CD4-positive, alpha-beta T cell (primary cell): ENCODE measurements at places on chromosomes 1 and 21. TPM values are rescaled to one million over a fixed set of nuclear protein-coding genes. Genes with fewer than 3 reads are reported as not detected.

FMN2 gene
- not detected for total RNA-seq

- H3K4me3 ChIP-seq = no peak overlapping the region
- no peak for DNase-seq
- no peak overlapping the region for H3K27ac ChIP-seq
- no peaks in the 10 kb centered on the region for H3K4me1 ChIP-seq
- H3K27me3 ChIP-seq = no peaks in the 10 kb centered on the region
- H3K36me3 ChIP-seq = no peaks in the 10 kb centered on the region
Measured at GRCh38 chr1:115225993-115226685, 111.9 kb downstream of the NGF start.

PHC2 gene
- 37.7 TPM for total RNA-seq

DNA sequence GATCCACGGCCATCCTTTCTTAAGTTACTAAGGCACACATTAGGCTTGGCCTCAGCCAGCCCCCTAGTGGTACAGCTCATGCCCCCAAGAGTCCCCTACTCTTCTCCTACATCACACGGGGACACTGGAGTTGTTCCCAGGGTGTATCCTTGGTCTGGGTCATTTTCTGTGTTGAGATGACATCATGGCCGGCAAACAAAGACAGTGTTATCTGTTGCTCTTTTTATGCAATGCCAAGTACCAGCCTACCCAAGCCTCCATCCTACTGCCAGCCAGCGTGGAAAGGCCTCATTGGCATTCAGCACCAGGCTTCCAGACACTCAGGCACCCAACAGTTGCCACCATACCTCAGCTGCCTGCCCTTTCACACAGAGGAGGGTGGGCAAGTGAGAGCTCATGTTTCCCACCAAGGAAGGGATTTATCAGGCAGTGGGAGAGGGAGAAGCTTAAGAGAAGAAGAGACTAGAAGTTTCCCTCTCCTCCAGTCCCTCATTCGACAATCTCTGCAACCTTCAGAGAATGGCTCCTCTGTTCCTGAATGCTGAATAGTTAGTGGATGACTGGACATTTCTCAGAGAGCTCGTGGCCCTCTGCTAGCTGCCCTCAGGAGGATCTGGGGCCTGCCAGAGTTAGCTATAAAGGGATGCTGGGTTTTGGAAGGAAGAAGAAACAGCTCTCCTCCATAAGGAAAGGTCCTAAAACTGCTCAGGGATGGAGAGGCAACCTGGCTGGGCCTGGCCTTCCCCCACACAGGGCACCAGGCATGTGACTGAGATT, 17.7 kb downstream of the CBR1 start:
- no peak overlapping the region for H3K4me3 ChIP-seq
- DNase-seq = no peak
- H3K27ac ChIP-seq = no peak overlapping the region

CASQ1 gene
- not detected for total RNA-seq

LEFTY1 gene
- total RNA-seq = not detected

DNA sequence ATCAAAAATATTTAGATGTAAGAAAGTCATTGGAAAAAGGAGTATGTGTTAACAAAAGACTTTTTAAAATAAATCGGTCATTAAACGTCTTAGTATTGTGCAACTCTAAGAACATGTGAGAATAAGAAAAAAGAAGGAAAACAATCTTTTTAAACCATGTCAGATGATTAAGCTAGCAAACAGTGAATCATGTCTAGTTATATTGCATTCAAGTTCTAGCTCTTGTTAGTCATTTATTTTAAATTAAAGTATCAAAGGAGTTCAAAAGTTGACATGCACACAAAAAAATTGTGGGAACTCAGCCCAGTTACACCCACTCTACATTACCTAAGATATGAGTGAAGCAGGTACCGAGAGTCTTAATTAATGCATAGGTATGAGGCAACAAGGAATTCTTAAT, 9.8 kb downstream of the FRRS1 start:
- H3K36me3 ChIP-seq = no peaks in the 10 kb centered on the region
- H3K4me3 ChIP-seq = no peak overlapping the region
- no peak overlapping the region for H3K27ac ChIP-seq
- H3K4me1 ChIP-seq = no peaks in the 10 kb centered on the region

DNA sequence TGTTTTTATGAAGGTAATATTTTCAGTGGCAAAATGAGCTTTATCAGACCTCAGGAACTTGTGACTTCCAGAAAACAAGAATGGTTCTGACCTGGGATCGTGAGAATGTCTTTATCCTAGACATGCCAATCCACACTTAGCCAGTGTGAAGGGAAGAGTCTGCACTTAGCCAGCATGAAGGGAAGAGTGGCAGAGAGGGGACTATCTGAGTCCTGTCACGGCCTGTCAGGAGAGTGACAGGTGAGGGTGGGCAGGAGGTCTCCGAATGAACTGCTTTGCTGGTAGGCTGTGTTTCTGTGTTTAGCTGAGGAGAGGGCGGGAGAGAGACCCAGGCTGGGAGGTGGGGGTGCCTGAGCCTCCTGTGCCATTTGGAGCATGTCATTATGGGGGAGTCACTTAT, 173.1 kb downstream of the KIF26B start:
- no peaks in the 10 kb centered on the region for H3K4me1 ChIP-seq
- no peak for DNase-seq
- H3K4me3 ChIP-seq = no peak overlapping the region
- no peak overlapping the region for H3K27ac ChIP-seq
- H3K36me3 ChIP-seq = no peaks in the 10 kb centered on the region
- H3K27me3 ChIP-seq = no peaks in the 10 kb centered on the region

- H3K27ac ChIP-seq = no peak overlapping the region
- H3K27me3 ChIP-seq = no peaks in the 10 kb centered on the region
- DNase-seq = no peak
- no peak overlapping the region for H3K4me3 ChIP-seq
Measured at GRCh38 chr1:100219883-100220282, 29.8 kb downstream of the DBT start.

DNA sequence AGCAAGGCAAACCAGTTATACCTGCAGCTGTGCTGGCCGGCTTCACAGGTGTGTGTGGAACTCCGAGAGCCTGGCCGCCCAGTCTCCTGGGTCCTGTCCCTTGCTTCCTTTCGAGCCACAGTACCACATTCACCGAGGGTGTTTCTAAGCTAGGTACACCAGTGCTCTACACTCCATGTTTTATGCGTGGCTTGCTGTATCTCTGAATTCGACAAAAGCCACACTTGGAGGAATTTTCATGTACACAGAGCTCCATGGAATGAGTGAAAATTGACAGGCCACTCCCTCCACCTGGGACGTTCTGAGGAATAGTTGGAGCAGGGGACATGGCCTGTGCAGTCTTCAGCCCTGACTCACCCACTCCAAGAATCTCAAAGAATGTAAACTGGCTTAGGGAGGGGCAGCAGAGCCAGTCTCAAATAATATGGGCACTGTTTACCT, 14.0 kb downstream of the ETS2 start:
- H3K27me3 ChIP-seq = no peaks in the 10 kb centered on the region
- no peak for DNase-seq
- H3K4me1 ChIP-seq = no peaks in the 10 kb centered on the region
- no peak overlapping the region for H3K4me3 ChIP-seq
- H3K36me3 ChIP-seq = peaks cover 88% of the 10 kb centered on the region

DNA sequence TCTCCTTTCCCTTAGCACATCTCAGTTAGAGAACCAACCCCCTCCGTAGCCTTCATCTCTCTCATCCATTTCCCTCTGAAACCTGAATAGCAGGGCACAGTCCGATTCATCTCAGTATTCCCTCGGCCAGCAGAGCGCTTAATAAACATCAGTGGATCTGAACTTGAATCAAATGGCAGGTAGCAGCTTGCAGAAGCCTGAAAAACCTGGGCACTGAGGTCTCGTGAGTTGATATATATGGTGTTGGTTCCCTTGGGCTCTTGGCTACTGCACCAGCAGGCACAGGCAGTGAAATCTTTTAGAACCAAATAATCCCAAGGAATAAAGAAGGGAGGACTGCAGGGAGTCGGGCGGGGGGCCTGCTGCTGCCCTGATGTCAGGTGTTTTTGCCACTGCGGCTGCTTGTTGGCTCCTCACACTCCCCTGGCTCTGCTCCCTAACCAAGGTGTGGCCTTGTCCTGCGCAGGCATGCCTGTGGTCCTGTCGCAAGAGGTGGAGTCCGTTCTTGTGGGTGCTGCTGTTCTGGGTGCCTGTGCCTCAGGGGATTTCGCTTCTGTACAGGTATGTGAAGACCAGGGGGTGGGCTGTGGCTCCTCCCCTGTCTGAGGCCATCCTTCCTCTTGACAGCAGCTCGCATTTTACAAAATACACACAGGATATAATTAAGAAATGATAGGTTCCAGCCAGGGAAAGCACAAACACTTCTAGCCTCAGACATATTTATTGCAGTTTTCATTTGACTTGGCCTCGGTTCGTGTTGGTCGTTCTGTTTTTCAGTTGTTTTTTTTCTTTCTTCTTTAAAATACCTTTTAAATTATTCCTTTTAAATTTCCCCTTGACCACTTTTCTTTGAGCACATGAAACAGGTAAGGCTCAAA, 140.9 kb upstream of the HOOK1 start:
- DNase-seq = no peak
- no peaks in the 10 kb centered on the region for H3K27me3 ChIP-seq
- H3K4me3 ChIP-seq = no peak overlapping the region
- H3K4me1 ChIP-seq = peaks cover 2% of the 10 kb centered on the region
- H3K36me3 ChIP-seq = no peaks in the 10 kb centered on the region

DNA sequence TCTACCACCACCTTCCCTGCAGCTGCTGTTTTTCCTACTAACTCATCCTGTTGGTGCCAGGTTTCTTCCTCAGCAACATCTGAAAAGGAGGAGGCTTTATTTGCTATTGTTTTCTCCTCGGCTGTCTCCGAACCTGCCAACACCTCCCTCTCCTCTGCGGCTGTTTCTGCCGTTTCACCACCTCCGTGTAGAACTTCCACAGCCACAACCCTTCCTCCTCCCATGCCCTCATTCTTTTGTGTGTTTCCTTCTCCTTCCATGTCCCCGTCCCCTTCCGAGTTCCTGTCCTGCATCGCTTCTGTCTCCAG, 59.0 kb upstream of the LRRC53 start:
- H3K4me3 ChIP-seq = no peak overlapping the region
- H3K27me3 ChIP-seq = no peaks in the 10 kb centered on the region
- no peak overlapping the region for H3K27ac ChIP-seq
- no peak for DNase-seq

GRCh38 chr1:112546076-112546475, 37.3 kb downstream of the WNT2B start:
- no peak for DNase-seq
- no peaks in the 10 kb centered on the region for H3K4me1 ChIP-seq
- H3K27me3 ChIP-seq = no peaks in the 10 kb centered on the region
- no peaks in the 10 kb centered on the region for H3K36me3 ChIP-seq

CD164L2 gene
- not detected for total RNA-seq

S100A12 gene
- 4.0 TPM for total RNA-seq

- H3K27me3 ChIP-seq = peaks cover 47% of the 10 kb centered on the region
- peaks cover 5% of the 10 kb centered on the region for H3K4me1 ChIP-seq
- no peak overlapping the region for H3K27ac ChIP-seq
- no peak overlapping the region for H3K4me3 ChIP-seq
- no peaks in the 10 kb centered on the region for H3K36me3 ChIP-seq
Measured at GRCh38 chr1:39733161-39733560, 5.5 kb upstream of the PPIE start.

- H3K4me3 ChIP-seq = no peak overlapping the region
- H3K27ac ChIP-seq = no peak overlapping the region
- H3K27me3 ChIP-seq = no peaks in the 10 kb centered on the region
- H3K36me3 ChIP-seq = no peaks in the 10 kb centered on the region
Measured at GRCh38 chr1:232831895-232832294, 26.7 kb downstream of the MAP10 start.

LEPROT gene
- total RNA-seq = 20.2 TPM

- no peak for DNase-seq
- no peaks in the 10 kb centered on the region for H3K27me3 ChIP-seq
- H3K36me3 ChIP-seq = no peaks in the 10 kb centered on the region
- H3K27ac ChIP-seq = no peak overlapping the region
- H3K4me3 ChIP-seq = no peak overlapping the region
- peaks cover 9% of the 10 kb centered on the region for H3K4me1 ChIP-seq
Measured at GRCh38 chr1:165879946-165880345, 52.5 kb downstream of the UCK2 start.

DNA sequence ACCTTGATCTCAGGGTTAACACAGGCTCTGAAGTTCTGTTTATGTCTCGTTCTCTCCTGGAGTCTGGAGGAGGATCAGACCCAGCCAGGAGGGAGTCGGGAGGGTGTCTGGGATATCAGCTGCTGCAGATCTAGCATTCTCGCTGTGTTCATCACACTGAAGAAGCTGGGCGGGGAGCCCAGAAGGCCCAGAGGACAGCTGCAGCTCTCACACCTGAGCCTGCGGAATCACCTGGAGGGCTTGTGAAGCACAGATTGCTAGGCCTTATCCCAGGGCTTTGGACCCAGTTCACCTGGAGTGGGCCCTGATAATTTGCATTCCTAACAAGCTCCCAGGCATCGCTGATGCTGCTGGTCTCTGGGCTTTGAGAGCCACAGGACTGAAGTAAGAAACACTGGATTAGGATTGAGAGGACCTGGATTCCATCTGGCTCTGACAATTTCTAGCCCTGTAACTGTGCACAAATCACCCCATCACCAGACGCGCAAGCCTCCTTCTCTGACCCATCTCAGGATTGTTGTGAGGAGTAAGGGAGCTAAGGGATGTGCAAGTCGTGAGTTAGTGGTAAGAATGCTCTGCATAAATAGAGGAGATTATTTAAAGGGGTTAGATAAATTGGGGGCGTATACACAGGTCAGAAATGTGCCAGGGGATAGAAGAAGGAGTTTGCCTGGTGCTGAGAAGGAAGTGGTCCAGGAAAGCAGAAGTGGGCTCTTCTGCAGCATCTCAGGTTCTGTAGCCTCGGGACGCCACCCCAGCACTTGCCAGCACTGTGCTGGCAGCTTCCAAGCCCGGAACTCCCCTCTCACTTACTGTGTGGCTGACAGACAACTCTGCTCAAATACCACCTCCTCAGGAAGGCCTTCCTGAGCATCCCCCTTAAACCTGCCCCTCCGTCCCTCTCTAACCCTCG, 19.1 kb downstream of the ABCA4 start:
- no peak for DNase-seq
- no peaks in the 10 kb centered on the region for H3K36me3 ChIP-seq
- peaks cover 3% of the 10 kb centered on the region for H3K4me1 ChIP-seq
- no peak overlapping the region for H3K27ac ChIP-seq
- H3K27me3 ChIP-seq = no peaks in the 10 kb centered on the region

GRCh38 chr1:245409341-245410195, 254.8 kb downstream of the KIF26B start:
- H3K27me3 ChIP-seq = no peaks in the 10 kb centered on the region
- no peak for DNase-seq
- no peak overlapping the region for H3K27ac ChIP-seq
- H3K4me3 ChIP-seq = no peak overlapping the region

- H3K4me1 ChIP-seq = peaks cover 35% of the 10 kb centered on the region
- H3K27me3 ChIP-seq = no peaks in the 10 kb centered on the region
- peak overlapping the region; percentile 24 for H3K4me3 ChIP-seq
- H3K36me3 ChIP-seq = peaks cover 81% of the 10 kb centered on the region
- peak overlapping the region; percentile 25 for H3K27ac ChIP-seq
Measured at GRCh38 chr1:22089787-22090186, 37.3 kb downstream of the CDC42 start.

- DNase-seq = no peak
- no peaks in the 10 kb centered on the region for H3K4me1 ChIP-seq
- no peaks in the 10 kb centered on the region for H3K27me3 ChIP-seq
Measured at GRCh38 chr1:11888877-11889208, 30.1 kb upstream of the NPPB start.

TCHH gene
- not detected for total RNA-seq
